ENCODE measurements at places on chromosomes 12 and 14.

DNA sequence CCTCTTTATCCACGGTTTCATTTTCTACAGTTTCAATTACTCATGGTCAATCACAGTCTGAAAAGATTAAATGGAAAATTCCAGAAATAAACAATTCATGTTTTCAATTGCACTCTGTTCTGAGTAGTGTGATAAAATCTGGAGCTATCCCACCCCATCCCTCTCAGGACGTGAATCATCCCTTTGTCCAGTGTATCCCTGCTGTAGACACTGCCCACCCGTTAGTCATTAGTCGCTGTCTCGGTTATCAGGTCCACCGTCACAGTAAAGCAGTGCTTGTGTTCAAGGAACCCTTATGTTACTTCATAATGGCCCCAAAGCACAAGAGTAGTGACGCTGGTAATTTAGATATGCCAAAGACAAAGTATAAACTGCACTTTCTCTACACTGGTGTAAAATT lies 141.0 kb upstream of the LMNTD1 start:
- no peak for DNase-seq

- no peak for DNase-seq
Measured at GRCh38 chr12:113381220-113381619, 22.5 kb downstream of the SDS start.

- DNase-seq: no peak
Measured at GRCh38 chr12:98229540-98229924, 285.9 kb upstream of the TMPO start.

DNA sequence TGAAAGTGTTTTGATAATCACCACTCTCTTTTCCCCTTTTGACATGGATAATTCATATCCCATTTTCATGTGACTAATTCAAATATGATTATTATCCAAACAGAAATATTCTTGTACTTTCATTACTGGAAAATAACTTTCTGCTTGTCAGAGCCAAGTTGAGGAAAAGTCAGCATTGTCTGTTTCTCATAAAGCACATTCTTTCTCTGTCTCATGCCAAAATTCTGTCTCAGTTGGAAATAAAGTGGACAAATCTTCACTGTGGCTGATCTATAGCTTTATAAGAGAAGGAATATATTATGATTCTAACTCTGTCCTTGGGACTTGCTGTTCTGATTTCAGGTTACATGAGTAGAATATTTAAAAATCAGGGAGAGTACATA lies 22.7 kb upstream of the PRICKLE1 start:
- no peak for DNase-seq

DNA sequence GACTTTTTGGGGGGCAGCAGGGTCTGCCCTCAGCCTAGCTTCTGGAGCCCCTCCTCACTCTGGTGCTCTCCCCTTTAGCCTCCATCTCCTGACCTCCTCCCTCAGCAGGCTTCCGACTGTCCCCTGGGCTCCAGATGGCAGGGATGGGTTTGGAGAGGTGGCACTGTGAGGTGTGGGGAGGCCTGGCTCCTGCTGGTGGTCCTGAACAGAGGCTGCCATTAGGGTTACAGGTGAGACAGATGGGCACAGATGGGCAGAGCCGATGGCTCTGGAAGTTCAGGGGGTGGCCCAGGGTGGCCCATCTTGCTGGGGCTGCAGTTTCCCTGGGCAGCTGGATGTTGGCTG lies 68.5 kb upstream of the BEGAIN start:
- no peak for DNase-seq

DNA sequence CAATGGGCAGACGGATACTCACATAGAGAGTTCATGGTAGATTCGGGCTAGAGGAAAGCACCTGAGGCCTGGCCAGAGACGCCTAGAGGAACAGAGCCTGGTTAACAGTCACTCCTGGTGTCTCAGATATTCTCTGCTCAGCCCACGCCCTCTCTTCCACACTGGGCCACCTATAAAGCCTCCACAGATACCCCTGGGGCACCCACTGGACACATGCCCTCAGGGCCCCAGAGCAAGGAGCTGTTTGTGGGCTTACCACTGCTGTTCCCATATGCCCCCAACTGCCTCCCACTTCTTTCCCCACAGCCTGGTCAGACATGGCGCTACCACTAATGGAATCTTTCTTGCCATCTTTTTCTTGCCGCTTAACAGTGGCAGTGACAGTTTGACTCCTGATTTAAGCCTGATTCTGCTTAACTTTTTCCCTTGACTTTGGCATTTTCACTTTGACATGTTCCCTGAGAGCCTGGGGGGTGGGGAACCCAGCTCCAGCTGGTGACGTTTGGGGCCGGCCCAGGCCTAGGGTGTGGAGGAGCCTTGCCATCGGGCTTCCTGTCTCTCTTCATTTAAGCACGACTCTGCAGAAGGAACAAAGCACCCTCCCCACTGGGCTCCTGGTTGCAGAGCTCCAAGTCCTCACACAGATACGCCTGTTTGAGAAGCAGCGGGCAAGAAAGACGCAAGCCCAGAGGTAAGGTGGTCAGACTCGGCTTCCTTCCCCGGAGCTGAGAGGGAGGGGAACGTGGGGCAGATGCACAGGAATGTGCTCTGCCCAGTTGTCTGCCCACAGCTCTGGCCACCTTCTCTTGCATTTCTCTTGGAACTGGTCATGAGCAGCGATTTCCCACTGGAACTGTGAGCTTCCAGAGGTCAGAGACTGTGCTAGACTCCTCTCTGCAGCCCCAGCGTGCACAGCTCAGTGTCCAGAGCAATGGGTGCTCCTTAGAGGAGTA lies at the start of gene CD4:
Gene CD4 (plus strand): TSS at position 557 of the 953 bp plus-strand sequence. CDS start 10,611 bp downstream, outside the sequence.
- no peak for DNase-seq

DNA sequence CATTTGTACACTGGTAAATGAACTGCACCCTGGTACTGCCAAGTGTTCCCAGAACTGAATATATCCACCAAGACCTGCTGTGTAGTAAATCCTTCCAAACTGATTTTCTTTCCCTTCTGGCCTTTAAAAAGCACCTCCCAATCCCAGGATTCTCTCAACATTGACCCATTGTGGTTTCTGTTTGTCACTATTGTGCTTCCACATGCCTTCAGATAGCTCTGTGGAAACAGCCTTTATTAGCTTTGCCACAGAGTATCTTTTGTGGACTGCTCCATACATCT lies 949 bp upstream of the KIF21A start:
- DNase-seq: no peak

- DNase-seq: no peak
Measured at GRCh38 chr12:47317175-47317915, 237.6 kb upstream of the AMIGO2 start.

DNA sequence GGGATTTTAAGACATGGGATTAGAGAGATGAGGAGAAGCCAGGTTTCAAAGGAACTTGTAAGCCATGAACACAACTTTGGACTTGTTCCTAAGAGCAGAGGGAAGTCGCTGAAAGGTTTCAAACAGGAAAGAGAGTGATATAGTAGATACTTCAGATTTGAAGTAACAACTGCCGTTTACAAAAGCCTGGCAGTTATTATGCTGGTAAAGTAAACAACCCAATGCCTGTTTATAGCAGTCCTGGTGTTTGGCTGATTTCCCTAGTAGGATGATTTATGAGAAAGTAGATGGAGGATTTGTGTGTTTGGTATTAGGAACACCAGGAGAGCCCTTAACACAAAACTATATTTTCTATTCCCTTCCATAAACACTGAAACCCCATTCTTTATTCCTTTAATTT lies 285.7 kb downstream of the RMST start:
- DNase-seq: no peak

GRCh38 chr12:56581418-56582145 lies 48.5 kb downstream of the BAZ2A start:
- DNase-seq: no peak

GRCh38 chr12:119258149-119258548 lies 76.4 kb upstream of the CCDC60 start:
- DNase-seq: no peak

GRCh38 chr12:29012673-29013072 lies 136.4 kb upstream of the FAR2 start:
- DNase-seq: no peak

GRCh38 chr14:51725061-51725460 lies 73.4 kb downstream of the FRMD6 start:
- DNase-seq: no peak

DNA sequence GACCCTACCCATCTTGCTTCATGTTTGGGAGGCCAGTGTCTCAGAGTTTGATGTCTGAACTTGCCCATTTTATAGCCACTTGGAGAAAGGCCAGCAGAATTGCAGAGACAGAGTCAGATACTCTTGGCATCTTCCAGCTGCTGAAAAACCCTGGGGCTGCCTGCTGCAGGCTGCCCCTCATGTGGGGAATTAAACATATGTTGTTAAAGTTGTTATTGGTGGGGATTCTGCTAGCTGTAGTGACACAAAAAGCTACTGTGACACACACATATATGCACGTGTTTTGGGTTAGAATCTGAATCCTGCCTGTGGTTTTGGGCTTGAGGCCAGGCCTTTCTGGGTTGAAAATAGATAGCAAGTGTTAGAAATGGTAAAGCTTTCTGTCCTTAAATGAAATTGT lies 1288.4 kb downstream of the AACS start:
- no peak for DNase-seq

DNA sequence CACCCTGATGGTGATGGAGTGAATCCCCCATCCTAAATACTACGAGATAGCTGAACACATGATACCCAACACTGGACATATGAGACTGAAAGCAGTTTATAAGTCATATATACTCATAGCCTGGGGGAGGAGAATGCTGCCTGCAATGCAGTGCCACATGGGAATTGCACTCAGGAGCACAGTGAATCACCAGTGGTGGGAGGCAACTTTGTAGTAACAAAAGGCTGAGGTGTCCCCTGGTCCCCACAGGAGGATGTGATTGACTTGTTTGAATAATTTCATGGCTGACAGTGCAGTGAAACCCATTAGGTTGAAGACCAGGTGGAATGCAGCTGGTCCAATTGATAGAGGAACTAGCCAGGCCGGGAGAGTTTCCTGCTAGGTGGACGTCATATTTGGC lies 20.2 kb downstream of the CCDC38 start:
- DNase-seq: no peak

GRCh38 chr12:106841510-106842302 lies 67.2 kb downstream of the RIC8B start:
- DNase-seq: no peak

DNA sequence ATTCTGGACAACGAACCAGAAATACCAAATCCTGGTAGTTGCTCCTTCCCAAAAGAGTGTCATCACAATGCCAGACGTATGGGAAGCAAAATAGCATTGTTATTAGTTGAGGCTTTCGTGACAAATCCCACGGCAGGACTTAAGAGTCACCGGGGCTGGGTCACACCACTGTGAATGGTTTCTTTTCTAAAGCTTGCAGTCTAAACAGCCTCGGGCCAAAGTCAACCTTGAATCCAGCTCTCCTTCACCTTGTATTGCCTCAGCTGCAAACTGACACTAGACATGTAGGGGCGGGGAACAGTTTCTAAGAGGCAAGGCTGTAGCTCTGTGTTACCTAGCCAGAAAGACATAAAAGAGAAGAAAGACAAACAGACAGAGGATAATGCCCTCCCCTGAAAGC lies 734.8 kb downstream of the MED13L start:
- no peak for DNase-seq

DNA sequence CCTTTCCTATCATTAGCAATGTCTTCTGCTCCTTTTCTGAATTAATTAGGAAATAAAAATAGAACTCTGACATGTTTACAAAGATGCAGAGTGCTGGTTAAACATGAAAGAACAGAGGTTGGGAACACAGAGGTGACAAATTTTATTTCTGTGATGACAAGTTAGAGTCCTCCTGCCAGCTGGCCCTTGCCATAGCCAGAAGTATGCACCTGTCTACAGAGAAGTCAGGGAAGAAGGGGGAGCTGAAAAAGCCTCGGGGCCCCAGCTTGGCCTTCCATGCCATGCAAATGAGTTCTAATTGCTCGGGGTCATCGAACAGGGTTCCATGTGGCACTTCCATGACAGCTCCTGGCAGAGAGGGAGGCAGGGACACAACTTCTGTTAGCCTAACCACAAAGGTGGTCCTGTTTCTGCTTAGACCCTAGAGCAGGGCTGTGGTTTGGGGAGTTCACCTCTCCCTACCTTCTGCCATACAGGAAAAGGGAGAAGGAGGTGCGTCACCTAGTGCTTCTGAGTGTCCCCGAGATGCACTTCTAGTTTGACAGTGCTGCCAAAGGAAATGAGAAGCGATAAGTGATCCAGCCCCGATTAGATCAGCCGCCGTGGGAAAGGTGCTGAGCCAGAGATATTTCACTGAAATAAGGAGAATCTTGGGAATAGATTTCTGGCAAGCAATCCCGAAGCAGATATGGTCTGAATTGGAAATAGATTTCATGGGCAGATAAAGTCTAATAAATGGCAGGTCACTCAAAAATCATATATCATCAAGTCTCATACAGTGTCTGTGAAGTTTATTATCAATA lies 155.8 kb upstream of the FOXN3 start:
- DNase-seq: no peak

DNA sequence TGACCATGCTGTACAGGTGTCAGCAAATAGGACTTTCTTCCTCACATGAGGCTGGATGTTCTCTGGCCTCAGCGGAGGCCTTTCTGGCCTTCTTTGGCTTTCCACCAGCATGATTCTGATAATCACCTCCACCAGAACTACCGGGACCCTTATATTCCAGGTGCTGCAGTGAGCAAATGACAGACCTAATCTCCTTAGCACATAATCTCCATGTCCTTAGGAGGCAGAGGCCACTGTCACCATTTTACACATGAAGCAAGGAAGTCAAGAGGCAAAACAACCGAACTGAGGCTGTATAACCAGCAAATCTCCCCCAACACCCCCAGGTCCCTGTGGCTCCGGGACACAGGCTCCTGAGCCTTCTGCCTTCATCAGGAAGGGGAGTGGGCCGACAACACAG lies 91.2 kb downstream of the ITPK1 start:
- no peak for DNase-seq

- no peak for DNase-seq
Measured at GRCh38 chr12:32476446-32476845, 77.1 kb downstream of the FGD4 start.

DNA sequence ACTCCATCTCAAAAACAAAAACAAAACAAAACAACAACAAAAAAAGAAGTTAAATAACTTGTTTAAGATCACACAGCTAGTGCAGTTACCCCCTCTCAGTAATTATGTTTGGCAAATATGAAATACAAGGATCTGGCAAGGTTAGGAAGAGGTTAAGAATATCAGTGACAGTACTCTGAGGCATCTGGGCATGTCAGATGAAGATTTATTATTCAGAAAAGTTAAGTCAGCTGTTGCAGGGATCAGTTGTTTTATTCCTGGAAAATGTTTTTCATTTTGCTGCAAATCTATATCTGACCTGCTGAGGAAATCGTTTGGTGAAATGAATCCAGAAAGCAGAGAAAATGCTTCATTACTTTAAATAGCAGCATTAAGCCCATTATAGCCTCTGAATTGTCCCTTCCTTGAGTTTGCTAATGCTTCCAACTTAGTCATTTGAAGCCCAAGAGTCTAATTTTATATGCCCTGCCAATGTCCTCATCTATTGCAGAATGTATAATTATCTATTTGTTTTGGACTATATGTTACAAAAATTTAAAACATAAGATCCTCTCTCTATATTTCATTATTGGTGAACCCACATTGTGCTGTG lies 8.1 kb downstream of the GPX2 start:
- no peak for DNase-seq

GRCh38 chr12:105369014-105369413 lies 38.5 kb downstream of the C12orf75 start:
- DNase-seq: no peak

GRCh38 chr12:38124247-38125012 lies 192.1 kb upstream of the ALG10B start:
- DNase-seq: no peak

- DNase-seq: no peak
Measured at GRCh38 chr14:51621654-51622053, 30.1 kb upstream of the FRMD6 start.

Measured in esophagus squamous epithelium (tissue), 5 donors.